Activated B cell treated with CpG ODN at 0.5 μM for 24 hours (primary cell): ENCODE measurements at places on chromosomes 11 and 22.

GRCh38 chr11:102983486-102983885 is 28.0 kb upstream of the MMP13 start:
- no peak for DNase-seq

- DNase-seq: no peak
Measured at GRCh38 chr11:120448240-120448639, 63.3 kb upstream of the GRIK4 start.

DNA sequence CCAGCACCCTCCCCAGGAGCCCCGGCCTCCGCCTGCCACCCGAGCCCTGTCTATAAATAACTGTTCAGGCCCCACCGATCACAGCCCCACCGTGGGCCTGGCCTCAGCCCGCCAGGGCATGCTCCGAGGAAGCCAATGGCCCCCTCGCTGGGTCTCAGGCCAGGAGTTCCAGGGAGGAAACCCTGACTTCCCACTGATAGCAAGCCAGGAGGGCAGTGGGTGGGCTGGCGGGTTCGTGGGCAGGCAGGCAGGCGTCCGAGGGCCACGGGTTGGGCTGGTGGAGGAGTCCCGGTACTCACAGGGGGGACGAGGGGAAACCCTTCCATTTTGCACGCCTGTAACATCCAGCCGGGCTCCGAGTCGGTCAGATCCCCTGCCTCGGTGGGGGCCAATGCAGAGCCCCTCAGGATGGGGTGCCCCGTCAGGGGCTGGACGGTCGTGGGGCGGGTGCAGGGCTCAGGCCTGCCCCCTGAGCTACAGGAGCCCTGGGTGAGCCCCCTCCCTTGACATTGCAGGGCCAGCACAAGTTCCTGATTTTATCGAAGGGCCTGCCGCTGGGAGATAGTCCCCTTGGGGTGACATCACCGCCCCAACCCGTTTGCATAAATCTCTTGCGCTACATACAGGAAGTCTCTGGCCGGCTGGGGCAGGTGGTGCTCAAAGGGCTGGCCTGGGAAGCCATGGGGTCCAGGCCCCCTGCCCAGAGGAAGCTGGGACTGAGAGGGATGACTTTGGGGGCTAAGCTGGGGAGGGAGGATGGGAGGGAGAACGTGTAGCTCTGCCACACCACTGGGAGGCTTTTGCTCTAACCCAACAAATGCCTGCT is at the start of gene SPI1:
Gene SPI1, minus strand, starts transcription at position 538 of the 826 bp plus-strand sequence. Its CDS starts 194 bp downstream, at position 344.
- peak; percentile 67 for DNase-seq

DNA sequence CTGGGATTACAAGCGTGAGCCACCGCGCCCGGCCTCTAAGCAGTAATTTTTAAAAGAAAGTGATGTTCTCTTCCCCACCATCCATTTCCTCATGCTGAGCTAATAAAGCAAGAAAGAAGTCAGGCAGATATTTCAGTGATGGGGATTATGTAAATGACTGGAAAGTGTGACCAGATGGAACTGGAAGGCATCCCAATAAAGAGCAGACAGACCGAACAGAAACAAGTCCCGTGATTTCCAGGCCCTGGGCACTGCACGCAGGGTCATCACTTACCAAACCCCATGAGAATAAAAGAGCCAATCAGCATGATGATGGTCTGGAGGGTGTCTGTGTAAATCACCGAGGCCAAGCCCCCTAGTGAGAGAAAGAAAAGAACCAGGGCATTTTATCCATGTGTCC is 18.2 kb downstream of the SLC5A4 start:
- DNase-seq: no peak

- peak; percentile 17 for DNase-seq
Measured at GRCh38 chr22:49969751-49970527, 9.4 kb downstream of the PIM3 start.
